ENCODE measurements at places on chromosomes 7 and 10.
A peak's percentile ranks its signal among the peaks of the same experiment; 100 is the strongest.

DNA sequence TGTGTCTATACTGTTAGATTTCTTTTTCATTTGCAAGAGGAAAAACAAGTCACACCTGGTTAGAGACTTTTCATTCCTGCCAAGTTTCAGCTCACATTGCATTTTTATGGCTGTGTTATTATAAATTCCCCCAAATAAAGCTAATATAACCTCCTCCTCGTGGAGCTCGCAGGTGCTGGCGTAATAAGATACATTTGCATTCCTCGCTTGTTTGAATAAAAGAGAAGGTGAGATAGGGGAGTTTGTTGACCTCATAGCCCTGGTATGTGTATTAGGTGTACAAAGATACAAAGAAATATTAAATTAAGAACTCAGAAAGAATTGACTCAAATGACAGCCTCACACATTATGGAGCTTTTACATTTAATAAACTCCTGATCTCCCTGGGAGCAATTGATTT lies 257.7 kb upstream of the SP8 start:
- no peak for DNase-seq

- DNase-seq: peak; percentile 37
Measured at GRCh38 chr7:149209518-149210269, 14.3 kb downstream of the ZNF282 start.

- no peak for DNase-seq
Measured at GRCh38 chr7:70805360-70805759, 326.6 kb upstream of the GALNT17 start.

DNA sequence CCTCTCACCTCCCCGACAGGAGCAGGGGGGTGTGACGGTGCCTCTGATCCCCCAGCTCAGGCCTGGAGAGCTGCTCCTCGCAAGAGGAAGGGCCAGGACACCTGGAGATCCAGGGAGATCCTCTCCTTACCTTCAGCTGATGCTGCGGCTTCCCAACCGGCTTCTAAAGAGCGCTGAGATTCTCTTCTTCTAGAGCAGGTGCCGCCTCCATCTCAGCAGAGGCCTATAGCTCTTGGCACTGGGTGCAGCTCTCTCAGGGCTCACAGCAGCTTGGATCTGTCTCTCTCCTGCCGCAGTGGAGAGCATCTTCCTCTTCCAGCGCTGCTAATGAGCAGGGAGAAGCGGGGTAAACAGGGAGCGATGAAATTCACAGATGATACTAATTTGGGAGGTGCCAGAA lies 189.6 kb upstream of the PLXNA4 start:
- no peak for DNase-seq

- no peak for DNase-seq
Measured at GRCh38 chr10:30432622-30433305, 1.2 kb upstream of the MAP3K8 start.

DNA sequence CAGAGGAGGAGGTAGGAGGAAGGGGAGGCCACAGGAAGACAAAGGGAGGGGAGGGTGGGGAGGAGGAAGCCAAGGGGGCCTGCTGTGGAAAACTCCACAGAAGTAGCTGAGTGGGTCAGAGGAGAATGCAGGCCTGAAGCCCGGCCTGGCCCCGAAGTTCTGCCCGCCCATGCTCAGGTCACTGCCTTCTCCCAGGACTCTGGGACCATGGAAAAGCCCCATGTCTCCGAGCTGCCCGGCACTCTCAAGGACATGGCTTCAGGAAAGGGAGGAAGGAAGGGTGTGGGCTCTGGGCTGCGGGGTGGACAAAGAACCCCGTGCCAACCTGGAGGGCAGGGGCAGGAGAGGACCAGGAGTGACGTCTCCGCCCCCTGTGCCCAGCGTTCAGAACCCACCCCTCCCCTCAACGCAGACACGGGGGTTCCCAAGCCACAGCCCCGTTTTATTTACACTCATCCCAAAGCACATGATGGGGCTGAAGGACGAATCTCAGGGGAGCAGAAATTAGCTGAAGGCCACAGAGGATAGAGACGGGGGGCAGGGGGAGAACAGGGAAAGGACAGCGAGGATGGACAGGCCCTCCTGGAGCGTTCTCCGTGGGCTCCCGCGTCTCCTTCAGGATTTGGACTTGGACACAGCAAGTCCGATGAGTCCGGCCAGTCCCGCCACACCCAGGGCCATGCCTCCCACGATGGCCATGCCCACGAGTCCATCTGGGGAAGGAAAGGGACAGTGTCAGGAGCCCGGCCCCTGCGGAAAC lies 1.8 kb upstream of the CLDN15 start:
- DNase-seq: no peak

DNA sequence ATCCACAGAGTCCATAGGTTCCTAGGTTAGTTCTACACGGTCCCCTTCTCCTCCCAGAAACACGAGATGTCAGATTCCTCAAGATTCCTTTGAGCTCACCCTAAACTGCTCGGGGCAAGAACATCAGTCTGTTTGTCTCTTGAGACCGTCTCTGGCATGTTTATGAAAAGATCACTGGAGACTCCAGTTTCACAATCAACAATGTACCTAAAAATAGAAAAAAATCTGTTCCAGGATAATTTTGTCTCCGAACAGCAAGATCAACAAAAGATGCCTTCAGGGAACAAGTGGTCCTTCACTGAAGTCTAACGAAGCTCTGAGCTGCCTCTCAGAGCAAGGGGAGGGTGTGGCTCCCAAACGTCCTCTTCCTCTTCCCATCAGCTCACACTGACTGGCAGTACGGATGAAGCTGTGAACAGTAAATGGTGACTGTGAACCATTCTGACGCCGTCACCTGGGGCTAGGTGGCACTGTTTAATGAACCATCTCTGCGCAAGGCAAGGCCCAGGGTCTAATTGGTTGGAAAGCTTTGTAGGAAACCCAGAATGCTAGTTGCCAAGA lies 156.2 kb upstream of the LYZL1 start:
- peak; percentile 11 for DNase-seq

GRCh38 chr10:57186201-57186600 lies 825.1 kb upstream of the ZWINT start:
- DNase-seq: no peak

DNA sequence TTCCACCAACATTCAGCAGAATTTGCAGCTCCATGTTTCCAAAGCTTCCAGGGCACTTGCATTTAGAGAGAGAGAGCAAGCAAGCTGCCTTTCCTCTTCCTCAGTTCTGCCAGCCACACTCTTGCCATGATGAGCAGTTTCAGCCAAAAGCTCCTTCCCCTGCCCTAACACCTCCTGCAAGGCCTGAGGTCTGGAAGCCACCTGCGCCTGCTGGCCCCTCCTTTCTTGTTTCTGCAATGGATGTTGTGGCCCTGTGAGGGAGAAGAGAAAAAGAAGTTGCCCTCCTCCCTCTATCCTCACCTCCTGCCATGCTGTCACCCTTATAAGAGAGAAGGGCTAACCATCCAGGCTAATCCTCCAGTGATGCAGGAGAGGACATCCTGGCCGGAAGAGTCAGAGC lies 48.7 kb downstream of the IKZF1 start:
- DNase-seq: no peak

GRCh38 chr7:24229481-24230226 lies 54.3 kb upstream of the NPY start:
- DNase-seq: no peak

- DNase-seq: peak; percentile 40
Measured at GRCh38 chr7:106448992-106449859, 164.4 kb upstream of the NAMPT start.

GRCh38 chr7:96727534-96728088 lies 18.0 kb upstream of the SEM1 start:
- DNase-seq: no peak

GRCh38 chr10:59006511-59007306 lies 169.7 kb upstream of the PHYHIPL start:
- no peak for DNase-seq

DNA sequence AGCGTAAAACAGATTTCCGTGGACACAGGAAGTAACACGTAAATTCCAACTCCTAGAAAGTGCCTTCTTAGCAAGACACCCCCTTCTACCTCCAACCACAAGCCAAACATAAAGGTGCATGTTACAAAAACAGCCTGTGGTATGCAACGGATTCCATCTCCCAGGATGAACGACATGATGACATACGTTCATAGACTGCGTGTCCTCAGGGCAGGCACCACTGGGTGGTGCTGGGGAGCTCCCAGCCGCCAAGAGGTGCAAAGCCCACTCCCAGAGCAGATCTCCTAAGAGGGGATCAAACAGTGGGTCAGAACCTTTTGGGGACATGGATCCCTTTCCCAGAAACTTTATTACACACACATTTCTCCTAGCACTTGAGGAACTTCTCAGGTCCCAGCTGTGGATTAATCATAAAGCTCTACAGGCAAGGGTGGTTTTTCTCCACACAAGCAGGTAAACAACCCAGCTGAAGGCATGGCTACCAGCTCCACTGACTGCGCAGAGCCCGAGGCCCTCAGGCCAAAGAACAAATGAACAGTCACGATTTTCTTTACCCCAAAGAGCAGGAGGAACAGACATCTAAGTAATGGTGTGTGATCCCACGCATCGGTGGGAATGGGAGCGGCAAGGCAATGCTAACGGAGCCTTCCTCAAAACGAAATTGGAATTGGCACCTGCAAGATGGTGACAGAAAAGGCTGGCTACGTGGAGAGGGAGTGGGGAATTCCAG lies 13.8 kb downstream of the PSAP start:
- DNase-seq: no peak

DNA sequence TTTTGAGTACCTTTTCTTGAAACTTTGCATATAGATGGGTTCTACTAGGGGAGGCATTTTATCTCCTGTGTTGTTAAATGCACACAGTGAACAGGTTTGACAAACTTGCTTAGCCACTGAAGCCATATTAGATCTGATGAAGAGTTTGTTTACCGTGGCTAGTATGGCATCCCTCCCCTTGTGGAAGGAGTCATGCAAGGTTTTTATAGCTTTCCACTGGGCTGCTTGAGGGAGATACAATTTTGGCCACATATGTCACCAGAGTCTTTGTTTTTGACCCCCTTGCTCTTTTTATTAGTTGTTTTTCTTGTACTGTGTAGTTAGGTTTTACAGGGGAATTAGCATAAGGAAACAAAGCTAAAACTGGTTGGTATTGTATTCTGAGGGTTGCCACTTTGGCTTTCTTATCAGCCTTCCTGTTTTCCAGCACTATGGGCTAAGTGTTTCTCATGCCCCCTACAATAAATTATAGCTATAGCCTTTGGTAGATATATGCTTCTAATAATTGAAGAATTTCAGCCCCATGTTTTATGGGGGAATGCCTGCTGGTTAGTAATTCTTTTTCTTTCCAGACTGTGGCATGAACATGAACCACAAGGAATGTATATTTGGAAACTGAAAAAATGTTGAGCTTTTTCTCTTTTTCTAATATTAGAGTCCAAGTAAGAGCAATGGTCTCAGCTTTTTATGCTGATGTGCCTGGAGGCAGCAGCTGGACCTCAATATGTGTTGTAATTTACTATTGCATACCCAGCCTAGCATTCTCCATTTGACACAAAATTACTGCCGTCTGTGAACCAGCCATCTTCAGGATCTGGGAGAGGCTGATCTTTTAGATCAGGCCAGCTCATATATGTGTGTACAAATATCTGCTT lies 18.4 kb upstream of the STEAP2 start:
- no peak for DNase-seq

DNA sequence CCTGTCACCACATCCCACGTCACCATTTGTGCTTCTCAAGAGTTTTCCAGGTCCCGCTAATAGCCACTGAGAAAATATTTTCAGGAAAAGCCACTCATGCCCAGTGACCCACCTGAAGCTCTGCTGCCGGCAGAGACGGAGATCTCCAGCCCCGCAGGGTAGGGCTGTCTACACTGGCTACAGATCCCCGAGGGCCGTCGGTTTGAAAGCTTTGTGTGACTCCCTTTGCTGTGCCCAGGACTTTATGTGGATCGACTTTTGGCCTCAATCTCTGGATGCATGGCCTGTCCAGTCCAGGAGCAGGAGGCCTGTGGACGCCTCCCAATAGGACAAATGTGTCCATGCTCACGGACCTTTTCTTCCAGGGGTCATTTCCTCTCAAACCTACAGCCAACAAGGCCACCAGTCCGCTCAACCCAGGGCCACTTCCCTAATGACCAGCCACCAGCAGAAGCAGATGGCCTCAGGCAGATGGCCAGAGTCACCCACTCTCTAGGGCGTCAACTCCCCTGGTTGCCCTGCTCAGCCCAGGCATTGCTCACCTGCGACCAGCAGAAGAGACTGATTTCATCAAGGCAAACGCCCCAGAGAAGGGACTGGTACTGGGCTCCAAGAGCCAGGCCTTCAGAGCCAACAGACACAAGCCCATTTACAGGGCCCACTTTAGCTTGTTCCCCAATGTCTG lies 76.4 kb downstream of the OAT start:
- DNase-seq: no peak

DNA sequence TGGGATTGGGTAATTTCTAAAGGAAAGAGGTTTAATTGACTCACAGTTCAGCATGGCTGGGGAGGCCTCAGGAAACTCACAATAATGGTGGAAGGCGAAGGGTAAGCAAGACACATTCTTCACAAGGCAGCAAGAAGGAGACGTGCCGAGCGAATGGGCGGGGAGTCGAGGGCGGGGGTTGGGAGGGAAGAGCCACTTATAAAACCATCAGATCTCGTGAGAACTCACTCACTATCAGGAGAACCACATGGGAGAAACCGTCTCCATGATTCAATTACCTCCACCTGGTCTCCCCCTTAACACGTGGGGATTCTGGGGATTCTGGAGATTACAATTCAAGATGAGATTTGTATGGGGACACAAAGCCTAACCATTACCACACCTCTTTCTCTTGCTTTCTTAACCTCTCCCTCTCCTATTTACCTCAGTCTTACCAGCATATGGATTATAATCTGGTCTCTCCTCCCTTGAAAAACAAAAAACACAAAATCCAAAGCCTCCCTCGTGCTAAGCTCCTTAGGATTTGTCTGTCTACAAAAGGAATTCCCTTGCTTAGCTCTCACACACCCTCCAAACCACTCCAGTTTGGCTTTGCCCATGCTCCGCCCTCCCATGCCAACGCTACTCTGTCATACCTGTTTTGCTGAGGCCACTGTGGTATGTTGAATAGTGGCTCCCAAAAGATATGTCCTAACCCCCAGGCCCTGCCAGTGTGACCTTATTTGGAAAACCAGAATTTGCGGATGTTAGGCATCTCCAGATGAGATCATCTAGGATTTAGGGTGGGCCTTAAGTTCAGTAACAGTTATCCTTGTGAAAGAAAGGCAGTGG lies 19.6 kb upstream of the EFCAB10 start:
- no peak for DNase-seq

DNA sequence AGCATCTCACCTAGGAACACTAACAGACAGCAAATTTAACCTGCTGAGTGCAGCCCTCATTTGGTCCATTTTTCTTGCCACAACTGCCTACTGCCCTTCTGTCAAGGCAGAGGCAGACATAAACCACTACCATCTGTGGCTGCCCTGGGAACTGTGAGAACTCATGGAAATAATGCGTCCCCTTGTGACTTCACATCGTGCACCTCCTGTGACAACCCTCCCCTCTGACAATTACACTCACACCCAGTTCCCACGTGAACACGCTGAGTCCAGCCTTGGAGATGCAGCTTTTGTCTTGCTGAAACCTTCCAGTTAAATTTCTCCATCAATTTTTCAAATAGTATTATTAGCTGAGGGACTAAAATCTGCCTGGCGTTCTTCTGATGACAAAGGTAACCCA lies 193.1 kb upstream of the KLF14 start:
- DNase-seq: no peak

GRCh38 chr7:157017149-157017548 lies 6.7 kb upstream of the MNX1 start:
- no peak for DNase-seq

- DNase-seq: no peak
Measured at GRCh38 chr7:28619256-28619655, 206.9 kb downstream of the CREB5 start.

GRCh38 chr7:11175887-11176286 lies 202.2 kb downstream of the PHF14 start:
- DNase-seq: no peak

GRCh38 chr7:66921396-66921917 lies 432 bp downstream of the TMEM248 start:
- peak; percentile 49 for DNase-seq

Data from hematopoietic multipotent progenitor cell treated with erythropoietin and hydrocortisone succinate and interleukin-3 and kit ligand, for 15 days (in vitro differentiated cells).